ENCODE measurements at places on chromosomes 5 and 9. TPM values are rescaled to one million over a fixed set of nuclear protein-coding genes. Genes with fewer than 3 reads are reported as not detected.

GRCh38 chr5:133373121-133373870 is 239.0 kb downstream of the FSTL4 start:
- H3K4me3 ChIP-seq = no peak overlapping the region
- H3K36me3 ChIP-seq = no peaks in the 10 kb centered on the region
- no peak overlapping the region for H3K27ac ChIP-seq
- peaks cover 9% of the 10 kb centered on the region for H3K27me3 ChIP-seq

- DNase-seq = no peak
- H3K27me3 ChIP-seq = peaks cover 6% of the 10 kb centered on the region
- no peaks in the 10 kb centered on the region for H3K36me3 ChIP-seq
- H3K4me1 ChIP-seq = no peaks in the 10 kb centered on the region
These were observed 934.7 kb downstream of the CDH12 start for GRCh38 chr5:21918451-21918850.

Gene IFNK
- not detected for total RNA-seq

GRCh38 chr5:126811515-126812198 is 34.7 kb downstream of the LMNB1 start:
- H3K27me3 ChIP-seq = no peaks in the 10 kb centered on the region
- H3K4me3 ChIP-seq = no peak overlapping the region
- peaks cover 2% of the 10 kb centered on the region for H3K36me3 ChIP-seq
- no peak for DNase-seq
- H3K27ac ChIP-seq = peak overlapping the region; percentile 60
- peaks cover 28% of the 10 kb centered on the region for H3K4me1 ChIP-seq

- H3K27me3 ChIP-seq = no peaks in the 10 kb centered on the region
- H3K27ac ChIP-seq = no peak overlapping the region
- no peaks in the 10 kb centered on the region for H3K36me3 ChIP-seq
- no peak for DNase-seq
- H3K4me3 ChIP-seq = no peak overlapping the region
- H3K4me1 ChIP-seq = peaks cover 13% of the 10 kb centered on the region
These were observed 125.9 kb downstream of the SYK start for GRCh38 chr9:90927496-90927895.

DNA sequence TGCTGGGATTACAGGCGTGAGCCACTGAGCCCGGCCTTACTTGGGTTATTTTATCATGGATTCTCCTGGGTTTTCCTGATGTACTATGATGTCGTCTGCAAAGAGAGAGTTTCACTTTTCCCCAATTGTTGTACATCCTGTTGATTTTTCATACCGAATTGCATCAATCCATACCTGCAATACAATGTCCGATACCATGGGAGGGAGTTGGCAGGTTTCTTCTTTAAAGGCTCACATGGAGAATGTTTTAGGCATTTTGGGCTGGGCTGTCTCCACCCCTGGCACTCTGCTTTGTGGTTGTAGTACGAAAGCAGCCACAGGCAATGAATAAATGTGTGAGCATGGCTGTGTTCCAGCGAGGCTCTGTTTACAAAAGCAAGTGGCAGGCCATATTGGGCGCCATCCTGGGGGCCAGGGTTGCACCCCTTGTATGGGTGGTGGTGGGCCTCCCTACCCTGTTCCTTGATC is 35.1 kb upstream of the EXOC3 start:
- H3K36me3 ChIP-seq = peaks cover 34% of the 10 kb centered on the region
- DNase-seq = peak; percentile 75
- H3K4me1 ChIP-seq = peaks cover 35% of the 10 kb centered on the region
- peak overlapping the region; percentile 49 for H3K27ac ChIP-seq
- no peak overlapping the region for H3K4me3 ChIP-seq

GRCh38 chr9:98191181-98191608 is 1.2 kb downstream of the CORO2A start:
- H3K4me1 ChIP-seq = peaks cover 5% of the 10 kb centered on the region
- no peak for DNase-seq
- H3K27ac ChIP-seq = no peak overlapping the region

GRCh38 chr9:6667633-6668280 is 22.2 kb upstream of the GLDC start:
- no peak for DNase-seq
- H3K4me1 ChIP-seq = no peaks in the 10 kb centered on the region
- no peak overlapping the region for H3K4me3 ChIP-seq
- H3K27me3 ChIP-seq = peaks cover 12% of the 10 kb centered on the region

All from osteocyte (in vitro differentiated cells).